ENCODE measurements at places on chromosomes 5 and 9.

DNA sequence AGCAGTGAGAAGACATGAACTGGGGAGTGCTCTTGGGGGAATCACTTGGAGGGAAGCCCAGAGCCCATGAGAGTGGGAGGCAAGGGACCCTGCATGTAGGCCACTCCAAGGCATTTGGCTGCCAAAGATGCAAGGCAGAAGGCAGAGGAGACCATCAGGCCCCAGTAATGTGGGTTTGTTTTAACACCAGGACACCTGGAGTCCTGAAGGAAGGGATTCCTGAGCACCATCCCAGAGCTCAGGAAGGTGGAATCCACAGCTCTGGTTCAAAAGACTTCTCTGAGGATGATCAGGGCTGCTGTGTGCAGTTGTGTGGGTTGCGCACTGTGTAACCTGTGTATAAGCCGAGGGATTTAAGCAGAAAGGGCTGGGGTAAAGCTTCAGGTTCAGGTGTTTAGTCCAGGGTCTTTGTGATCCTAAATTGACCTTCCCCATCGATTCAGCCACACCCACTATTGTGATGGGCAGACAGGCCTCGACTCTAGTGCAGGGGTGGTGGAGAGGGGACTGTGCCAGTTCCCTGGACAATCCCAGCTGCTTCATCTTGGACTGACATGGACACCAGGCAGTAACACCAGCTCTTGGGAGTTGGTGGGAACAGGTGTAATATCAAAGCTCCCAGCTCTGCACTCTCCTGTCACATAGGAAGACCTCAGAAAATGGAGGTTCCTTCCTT is 11.0 kb downstream of the B4GALT7 start:
- DNase-seq: no peak

DNA sequence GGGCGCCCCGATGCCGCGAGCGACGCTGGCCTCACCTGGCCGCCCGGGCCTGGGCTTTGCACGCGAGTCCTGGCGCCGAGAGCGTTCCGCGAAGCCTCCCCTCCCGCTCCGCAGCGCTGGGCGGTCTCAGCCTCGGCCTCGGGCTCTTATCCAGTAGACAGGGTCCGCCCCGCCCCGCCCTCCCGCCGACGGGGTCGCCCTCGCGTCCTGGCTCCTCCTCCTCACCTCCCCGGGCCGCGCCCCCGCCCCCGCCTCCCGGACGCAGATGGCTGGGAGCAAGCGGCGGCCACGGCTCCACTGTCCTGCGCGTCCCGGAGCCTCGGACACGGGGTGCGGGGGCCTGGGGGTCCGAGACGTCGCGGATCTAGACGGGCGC is at the start of gene SLC6A3:
TSS of gene SLC6A3 (minus strand) at position 128 of the 376 bp plus-strand sequence. CDS start 2,243 bp downstream, outside the sequence.
- DNase-seq: peak; percentile 41

DNA sequence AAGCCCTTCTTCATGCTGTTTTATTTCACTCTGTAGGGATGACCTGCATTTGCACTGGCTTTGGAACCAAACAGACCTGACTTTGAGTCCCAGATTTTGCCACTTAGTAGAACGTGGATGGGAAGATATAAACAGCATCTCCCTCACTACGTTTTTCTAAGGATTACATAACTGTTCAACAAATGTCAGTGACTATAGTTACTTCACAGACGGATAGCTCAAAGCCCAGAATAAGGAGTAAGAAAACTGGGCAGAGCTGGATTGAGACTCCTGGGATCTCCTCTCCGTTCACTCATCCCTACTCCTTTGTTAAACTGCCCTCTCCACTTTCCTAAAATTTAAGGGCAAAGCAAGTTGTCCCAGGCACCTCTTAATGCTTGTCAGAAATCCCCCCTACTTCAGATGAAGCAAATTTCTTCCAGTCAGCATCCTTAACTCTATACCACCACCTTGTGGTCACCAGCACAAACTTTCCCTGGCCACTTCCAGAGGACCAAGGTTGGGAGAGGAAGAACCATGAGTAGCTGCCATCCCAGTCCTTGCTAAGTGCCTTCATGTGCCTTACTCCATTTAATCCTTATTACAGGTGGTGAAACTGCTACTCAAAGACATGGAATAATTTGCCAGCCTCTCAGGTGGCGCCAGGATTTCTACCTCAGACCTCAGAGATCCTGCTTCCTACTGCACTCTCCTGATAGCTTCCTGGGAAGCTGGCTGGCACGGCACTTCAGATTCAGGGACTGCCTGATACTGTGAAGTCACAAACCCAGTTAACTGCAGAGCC is 38.4 kb downstream of the EGR1 start:
- DNase-seq: no peak

GRCh38 chr9:76586390-76587314 is 127.7 kb downstream of the GCNT1 start:
- DNase-seq: no peak

- DNase-seq: no peak
Observed at GRCh38 chr5:81773574-81773973, 22.7 kb upstream of the SSBP2 start.

GRCh38 chr5:59267033-59267432 is 626.5 kb downstream of the PDE4D start:
- DNase-seq: no peak

- no peak for DNase-seq
Observed at GRCh38 chr9:2420543-2420942, 201.0 kb upstream of the VLDLR start.

GRCh38 chr5:173790177-173790719 is 97.9 kb upstream of the CPEB4 start:
- no peak for DNase-seq

DNA sequence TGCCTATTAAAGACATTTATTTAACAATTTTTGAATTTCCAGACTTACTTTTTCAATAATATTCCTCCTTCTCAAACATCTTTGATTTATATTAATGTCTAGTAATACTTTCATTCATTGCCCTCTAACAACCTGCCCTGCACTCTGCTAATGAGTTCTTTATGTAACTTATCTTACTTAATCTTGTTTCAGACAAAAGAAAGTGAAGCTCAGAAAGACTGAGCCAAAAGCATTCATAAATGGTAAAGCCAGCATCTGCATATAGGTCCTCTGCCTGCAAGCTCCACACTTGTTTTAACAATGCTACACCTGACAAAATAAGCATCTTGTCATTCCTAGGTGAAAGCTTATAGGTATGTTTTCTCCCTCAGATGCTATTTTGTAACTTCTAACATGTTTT is 2.4 kb upstream of the TNPO1 start:
- DNase-seq: no peak

DNA sequence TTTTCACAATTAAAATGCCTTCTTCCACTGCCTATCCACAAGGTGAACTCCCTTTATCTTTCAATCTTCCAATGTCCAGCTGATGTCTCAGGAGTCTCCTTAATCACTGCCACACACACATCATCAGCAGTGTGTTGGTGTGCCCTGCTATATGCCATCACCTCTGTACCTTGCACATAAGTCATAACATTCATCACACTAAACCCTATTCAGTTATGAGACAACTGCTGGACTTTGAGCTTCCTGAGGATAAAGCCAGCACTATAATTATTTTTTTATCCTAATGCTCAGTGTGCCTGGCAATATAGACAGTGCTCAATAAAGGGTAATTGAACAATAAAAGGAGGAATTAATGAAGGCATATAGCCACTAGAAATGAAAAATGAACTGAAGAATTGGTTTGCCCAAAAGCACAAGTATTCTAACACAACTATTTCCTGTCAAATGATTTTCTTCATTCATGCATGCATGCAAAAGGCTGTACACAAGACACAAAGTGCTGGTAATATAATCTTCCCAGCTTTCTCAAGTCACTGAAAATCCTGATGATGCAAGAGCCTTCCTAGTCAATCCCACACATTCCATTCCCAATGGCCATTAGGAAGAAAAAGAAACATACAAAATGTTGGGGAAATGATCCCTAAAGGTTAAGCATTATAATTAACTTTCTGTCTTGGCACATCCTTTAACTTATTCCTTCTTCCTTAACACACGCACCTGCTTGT is 32.4 kb downstream of the LPAR1 start:
- DNase-seq: no peak

DNA sequence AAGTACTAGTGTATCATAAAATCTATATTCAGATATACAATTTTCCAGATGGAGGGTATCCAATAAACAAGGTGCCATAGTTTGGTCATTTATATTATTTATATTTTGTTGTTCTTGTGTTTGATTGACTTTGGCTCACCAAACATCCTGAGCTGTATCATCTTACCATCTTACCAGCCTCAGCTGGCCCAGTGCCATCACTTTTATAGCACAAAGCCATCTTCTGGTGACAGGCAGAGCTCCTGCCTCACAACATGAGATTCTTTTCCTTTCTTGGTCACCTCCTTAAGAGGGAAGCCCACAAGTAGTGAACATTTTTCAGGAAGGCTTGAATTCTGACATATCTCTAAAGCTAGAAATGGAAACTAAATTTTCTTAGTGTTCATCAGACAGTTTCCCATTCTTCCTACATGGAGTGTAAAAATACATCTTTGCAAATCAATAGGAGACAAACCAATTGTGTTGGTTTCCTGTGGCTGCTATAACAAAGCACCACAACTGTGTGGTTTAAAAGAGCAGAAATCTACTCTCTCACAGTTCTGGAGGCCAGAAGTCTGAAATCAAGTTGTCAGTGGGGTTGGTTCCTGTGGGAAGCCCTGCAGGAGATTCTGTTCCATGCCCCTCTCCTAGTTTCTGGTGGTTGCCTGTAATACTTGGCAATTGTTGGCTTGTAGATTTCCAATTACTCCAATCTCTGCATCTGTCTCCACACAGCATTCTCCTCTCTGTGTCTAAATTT is 341.8 kb downstream of the MAN2A1 start:
- DNase-seq: no peak

GRCh38 chr9:135243201-135244190 is 156.0 kb downstream of the OLFM1 start:
- DNase-seq: no peak

GRCh38 chr9:93902780-93903655 is 52.1 kb downstream of the BARX1 start:
- no peak for DNase-seq

GRCh38 chr5:3943859-3944258 is 348.2 kb downstream of the IRX1 start:
- DNase-seq: no peak

DNA sequence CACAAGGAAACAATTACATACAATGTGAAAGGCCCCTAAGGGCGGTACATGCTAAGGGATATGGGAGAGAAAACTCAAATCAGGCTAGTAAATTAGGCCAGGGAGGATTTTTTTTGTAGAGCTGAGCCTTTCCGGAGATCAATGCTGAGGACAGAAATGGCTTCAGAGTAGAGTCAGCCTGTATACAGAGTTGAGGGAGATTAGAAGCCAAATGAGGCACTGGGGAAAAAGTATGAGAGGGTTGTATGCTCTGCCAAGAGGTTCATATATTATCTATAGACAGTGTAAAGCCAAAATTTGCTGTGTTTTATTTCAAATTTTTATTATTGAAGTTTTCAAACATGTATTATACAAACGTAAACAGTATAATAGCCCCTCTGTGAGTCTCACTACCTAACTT is 103.1 kb downstream of the BNC2 start:
- no peak for DNase-seq

Data from stimulated activated CD4-positive, alpha-beta T cell treated with anti-CD3 and anti-CD28 coated beads, TNF-alpha, amount 100 ng/mL, for 24 hours (primary cell).